ENCODE measurements at places on chromosomes 13 and 19.
A peak's percentile ranks its signal among the peaks of the same experiment; 100 is the strongest.

GRCh38 chr19:5186293-5187050 is 154.1 kb downstream of the PTPRS start:
- peak; percentile 65 for DNase-seq

GRCh38 chr13:49669735-49670309 is 21.5 kb downstream of the EBPL start:
- peak; percentile 78 for DNase-seq

DNA sequence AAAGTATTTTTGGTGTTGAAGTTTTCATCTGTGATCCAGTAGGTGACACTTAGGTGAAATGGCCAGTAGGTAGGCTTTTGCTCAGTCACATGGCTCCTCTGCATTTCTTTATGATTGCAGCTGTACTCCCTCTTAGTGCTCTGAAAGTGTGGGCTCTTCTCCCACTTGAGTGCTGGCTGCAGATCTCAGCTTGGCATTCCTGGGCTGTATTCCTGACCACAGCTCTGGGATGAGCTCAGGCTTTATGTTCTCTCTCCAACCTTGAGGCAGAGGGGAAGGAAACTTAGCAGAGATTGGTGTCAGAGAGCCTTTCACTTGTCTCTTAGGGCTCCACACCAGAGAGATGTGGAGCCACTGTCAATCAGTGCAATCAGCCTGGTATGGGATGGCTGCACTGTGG is 254.3 kb downstream of the NDFIP2 start:
- DNase-seq: no peak

DNA sequence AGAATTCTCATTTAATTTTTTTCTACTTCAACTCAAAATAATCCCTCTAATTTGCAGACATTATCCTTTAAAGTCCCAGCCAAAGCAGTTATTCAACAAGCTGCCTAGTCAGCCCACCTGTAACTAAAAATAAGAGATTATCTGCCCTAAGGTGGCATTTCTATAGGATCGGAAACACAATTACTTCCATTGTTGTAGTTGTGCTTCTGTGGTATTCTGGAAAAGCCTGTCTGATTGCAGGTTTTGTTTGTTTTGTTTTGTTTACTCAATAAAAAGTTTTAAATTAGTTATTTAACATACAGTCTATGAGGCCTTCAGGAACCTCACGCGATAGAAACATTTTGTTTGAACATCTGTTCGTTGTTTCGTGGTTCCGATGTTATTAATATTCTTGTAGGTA is 101.0 kb downstream of the ZIC5 start:
- no peak for DNase-seq

DNA sequence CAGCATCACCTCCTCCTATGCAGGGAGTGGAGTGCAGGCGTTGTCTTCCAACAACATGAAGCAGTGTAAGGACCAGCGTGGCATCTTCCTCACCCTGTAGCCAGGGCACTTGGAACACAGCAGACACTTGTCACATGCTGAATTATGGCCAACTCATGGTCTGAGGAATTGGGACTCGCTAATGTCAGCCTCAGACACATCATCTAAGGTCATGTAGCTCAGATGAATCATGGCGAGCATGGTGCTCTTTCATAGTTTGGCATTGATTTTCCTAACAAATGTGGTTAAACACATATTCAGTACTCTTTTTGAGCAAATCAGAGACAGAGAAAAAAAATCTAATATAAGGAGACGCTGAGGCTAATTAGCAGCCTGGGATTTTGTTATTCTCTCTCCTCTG is 99.6 kb upstream of the SGCG start:
- peak; percentile 1 for DNase-seq

GRCh38 chr19:50362656-50363424 is 2.6 kb downstream of the NAPSA start:
- DNase-seq: no peak

GRCh38 chr13:39895254-39895653 is 239.8 kb downstream of the COG6 start:
- DNase-seq: peak; percentile 82

- no peak for DNase-seq
Observed at GRCh38 chr19:35253316-35254286, 4.8 kb downstream of the LSR start.

GRCh38 chr13:72804301-72804700 is 22.4 kb downstream of the PIBF1 start:
- DNase-seq: no peak

- no peak for DNase-seq
Observed at GRCh38 chr19:3398114-3398899, 31.9 kb downstream of the NFIC start.

DNA sequence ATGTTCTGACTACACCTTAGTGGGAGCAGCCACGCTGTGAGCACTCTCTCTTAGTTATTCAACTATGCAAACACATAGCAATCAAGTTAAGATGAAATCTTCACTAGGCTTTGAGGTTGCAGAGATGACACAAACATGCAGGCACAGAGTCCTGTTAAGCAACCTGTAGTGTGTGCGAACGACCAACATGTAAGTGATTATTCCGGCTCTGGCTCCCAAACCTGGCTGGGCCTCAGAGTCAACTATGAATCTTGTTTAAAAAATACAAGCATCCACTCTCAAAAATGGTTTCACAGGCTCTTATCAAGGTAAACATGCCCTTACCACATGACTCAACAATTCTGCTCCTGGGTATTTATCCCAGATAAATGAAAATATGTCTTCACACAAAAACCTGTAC is 91.4 kb downstream of the IRS2 start:
- DNase-seq: no peak

GRCh38 chr13:99741960-99742359 is 229.6 kb downstream of the ZIC5 start:
- no peak for DNase-seq

GRCh38 chr19:30711296-30711695 is 339.1 kb downstream of the ZNF536 start:
- DNase-seq: no peak

GRCh38 chr13:112160558-112160957 is 93.6 kb downstream of the SOX1 start:
- no peak for DNase-seq

DNA sequence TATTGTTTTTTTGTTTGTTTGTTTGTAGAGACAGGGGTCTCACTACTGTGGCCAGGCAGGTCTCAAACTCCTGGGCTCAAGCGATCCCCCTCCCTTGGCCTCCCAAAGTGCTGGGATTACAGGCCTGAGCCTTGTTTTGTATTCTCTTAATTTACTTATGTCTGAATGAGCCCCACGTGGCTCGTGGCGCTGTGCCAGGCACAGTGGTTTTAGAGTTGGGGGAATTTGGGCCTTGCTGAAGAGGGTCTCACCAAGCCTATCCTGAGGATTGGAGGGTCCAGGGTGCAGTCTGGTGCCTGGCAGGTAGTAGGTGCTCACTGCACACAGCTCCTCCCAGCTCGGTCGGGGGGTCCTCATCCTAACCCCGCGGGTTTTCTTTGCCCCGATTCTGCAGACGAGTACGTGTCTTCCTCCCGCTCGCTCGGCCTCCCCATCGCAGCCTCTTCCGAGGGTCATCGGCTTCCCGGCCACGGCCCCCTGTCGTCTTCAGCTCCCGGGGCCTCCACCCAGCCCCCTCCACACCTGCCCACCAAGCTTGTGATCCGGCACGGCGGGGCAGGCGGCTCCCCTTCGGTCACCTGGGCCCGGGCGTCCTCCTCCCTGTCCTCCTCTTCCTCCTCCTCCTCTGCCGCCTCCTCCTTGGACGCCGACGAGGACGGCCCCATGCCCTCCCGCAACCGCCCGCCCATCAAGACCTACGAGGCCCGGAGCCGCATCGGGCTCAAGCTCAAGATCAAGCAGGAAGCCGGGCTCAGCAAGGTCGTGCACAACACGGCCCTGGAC is 12.1 kb upstream of the EHD2 start:
- DNase-seq: no peak

DNA sequence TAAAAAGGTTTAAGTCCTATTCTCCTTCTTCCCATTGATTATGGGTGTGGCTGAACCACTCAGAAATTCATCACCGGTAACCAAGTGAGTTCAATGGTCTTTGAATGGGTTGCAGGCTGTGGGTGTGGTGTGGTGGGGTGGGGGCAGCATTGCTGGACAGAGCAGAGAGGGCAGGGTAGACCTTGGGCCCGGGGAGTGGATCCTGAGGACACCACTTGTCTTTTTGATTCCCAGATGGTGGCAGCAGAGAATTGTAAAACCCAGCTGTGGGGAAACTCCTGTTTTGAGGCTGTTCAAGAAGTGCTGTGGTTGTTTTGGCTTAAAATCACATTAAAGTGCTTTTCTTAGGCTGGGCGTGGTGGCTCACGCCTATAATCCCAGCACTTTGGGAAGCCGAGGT is 45.8 kb upstream of the RGCC start:
- DNase-seq: peak; percentile 80

DNA sequence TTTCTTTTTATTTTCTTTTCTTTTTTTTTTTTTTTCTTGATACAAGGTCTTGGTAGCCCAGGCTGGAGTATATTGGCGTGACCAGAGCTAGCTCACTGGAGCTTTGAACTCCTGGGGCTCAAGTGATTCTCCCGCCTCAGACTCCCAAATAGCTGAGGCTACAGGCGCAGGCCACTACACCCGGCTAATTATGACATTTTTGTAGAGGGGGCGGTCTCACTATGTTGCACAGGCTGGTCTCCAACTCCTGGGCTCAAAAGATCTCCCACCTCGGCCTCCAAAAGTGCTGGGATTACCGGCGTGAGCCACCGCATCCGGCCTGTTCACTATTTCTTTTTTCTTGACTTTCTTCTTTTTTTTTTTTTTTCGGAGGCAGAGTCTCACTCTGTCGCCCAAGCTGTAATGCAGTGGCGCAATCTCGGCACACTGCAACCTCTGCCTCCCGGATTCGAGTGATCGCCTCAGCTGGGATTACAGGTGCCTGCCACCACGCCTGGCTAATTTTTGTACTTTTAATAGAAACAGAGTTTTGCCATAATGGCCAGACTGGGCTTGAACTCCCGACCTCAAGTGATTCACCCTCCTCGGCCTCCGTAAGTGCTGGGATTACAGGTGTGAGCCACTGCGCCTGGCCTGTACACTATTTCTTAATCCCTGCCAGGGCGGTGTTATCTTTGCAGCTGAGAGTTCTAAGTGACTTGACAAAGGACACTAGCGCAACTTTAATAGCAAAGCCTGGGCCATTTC is 37.1 kb upstream of the LSM14A start:
- DNase-seq: no peak

DNA sequence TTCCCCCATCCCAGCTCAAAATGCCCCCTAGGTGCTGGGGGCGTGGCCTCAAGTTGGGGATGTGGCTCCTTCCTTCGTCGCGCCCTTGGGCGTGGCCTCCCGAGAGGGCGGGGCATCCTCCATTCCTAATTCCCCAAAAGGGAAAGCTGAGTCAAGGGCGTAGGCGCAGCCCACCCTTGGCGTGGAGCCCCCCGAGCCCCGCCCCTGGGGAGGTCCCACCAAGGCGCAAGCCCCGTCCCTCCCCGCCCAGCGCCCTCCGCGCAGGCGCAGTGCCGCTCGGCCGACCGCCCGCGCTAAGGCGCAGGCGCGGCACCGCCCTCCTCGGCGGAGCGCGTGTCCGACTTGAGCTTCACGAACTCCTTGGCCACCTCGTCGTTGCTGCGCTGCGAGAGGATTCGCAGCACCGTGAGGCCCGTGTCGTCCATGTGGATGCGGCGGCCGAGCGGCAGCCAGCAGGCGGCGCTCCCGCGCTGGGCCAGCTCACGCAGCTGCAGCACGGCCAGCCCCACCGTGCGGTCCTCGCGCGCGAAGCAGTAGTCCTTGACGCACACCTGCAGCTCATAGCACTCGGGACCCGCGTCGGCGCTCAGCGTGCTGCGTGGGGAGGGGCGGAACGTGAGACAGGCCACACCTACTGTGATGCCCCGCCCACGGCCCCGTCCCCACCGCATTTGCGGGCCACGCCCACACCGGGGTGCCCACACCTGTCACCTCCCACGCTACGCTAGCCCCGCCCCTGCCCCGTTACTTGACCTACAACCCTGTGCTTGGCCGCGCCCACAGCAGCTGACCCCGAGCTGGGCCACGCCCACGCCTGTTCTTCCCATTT is 50.5 kb downstream of the COLGALT1 start:
- DNase-seq: peak; percentile 64

DNA sequence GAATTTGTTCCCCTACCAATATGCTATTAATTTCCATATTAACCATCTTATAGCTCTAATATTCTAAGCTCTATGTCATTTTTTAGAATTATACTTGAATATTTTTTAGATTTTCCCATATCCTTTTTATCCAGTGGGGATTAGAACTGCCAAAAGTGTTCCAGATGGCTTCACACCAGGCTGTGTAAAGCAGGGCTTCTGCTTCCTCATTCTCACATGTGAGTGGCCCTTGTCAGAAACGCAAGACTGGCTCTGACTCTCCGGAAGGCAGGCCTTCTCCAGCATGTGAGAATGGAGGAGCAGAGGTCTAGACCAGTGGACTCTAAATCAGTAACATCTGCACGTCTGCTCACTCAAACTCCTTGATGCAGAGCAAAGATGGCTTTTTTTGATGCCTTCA is 650.1 kb downstream of the FGF9 start:
- DNase-seq: no peak

DNA sequence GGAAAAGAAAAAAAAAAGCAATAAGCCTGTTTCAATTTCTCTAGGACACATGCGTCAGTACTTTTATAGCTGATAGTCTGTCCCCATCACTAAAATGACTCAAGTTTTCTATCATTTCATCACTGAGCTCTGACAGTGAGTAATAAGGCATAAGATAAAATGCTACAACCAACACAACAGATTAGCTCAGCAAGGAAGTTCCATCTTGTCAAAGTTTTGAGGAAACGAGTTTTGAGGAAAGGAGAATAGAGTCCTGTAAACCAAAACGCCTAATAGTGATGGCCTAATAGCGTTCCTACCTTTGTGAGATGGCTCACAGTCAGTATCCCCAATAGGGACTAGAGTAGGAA is 145.1 kb downstream of the LACC1 start:
- no peak for DNase-seq

DNA sequence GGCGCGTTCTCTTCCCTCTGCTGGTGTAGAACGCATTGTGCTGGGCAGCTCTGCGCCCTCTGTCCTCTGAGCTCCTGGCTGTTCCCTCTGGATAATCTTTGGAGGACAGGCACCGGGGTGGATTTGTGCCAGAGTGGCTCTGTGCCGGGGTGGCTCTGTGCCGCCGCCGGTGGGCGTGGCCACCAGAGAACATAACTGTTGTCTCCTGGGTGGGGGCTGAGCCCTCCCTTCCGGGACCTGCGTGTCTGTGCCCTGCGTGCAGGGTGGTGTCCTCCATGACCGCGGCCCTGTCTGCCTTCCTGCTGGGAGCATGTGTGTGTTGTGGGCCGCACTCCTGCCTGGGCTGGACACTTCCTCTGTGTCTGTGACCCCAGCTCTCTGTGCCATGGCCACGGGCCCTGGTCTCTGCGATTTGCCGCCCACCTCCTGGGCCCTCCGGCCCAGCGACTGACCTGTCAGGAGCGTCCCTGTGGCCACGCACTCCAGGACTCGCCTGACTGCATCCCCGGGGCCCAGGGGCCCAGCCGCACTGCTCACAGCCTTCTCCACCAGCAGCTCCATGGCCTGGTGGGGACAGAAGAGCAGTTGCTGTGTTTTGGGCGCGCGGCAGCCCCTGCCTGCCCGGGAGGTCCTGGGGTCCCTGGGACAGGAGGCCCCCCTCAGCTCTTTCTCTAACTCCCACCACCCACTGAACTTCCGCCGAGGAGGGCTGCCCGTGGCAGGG is 22.4 kb upstream of the MATK start:
- no peak for DNase-seq

All from cardiac fibroblast (primary cell).